ENCODE measurements at places on chromosomes 13 and 19.

DNA sequence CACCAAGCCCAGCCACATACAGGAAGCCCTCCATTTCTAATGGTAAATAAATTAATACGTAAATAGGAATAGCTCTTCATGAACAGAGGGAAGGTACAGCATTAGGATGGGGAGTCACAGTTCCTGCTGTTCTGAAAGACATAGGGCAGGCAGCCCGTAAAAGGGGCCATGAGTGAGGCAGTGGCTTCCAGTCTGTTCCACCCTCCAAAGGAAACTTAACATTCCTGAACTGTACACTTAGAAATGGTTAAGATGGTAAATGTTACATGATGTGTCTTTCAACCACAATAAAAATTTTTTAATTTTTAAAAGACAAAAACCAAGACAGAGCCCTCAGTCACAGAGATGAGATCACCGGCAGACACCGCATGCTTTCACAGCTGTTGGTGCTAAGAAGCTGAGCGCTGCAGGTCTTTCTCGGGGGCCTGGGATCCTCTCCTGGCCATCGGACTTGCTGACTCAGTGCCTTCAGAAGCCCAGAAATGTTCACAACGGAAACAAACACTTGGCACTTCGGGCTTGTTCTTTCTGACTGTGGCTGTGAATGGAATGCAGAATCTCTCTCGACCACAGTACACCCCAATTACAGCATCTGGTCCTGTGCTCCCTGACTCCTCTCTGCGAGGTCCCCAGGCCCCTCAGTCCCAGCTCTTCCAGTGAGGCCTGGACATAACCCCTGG lies 36.4 kb downstream of the EPS15L1 start:
- DNase-seq = no peak

DNA sequence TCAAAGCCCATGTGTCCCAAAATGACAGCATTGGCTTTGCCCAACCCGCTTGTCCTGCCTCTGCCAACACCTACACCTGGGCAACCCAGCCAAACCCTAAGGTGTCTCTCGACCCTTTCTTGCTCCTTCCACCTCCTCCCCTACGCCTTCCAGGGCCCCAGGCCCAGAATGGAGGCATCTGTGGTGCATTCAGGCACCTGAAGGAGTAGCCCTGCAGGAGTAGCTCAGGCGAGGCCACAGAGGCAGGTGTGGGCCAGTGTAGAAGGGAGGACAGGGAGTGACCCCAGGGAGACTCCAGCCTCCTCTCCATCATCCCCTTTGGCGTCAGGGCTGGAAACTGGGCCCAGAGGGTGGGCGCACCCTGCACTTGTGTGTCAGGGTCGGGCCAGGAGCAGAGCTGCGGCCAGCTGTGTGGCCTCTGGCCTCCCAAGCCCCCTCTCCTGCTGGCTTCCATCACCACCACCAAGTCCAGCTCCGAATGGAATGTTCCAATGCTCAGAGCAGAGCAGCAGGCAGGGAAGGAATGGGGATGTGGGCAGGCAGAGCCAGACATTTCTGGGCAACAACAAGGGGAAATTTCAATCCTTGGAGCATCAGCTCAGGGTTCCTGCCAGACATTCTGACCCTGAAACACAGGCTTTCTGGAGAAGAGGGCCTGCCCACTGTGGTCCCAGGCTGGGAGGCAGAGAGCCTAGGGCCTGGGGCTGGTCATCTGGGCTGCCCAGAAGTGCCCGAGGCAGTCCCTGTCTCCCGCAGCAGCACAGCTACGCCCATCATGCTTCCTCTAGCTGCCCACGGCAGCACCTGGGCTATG lies 16.4 kb downstream of the PLEKHF1 start:
- DNase-seq = no peak

GRCh38 chr19:808423-808775 lies 11.1 kb downstream of the PTBP1 start:
- DNase-seq = no peak

DNA sequence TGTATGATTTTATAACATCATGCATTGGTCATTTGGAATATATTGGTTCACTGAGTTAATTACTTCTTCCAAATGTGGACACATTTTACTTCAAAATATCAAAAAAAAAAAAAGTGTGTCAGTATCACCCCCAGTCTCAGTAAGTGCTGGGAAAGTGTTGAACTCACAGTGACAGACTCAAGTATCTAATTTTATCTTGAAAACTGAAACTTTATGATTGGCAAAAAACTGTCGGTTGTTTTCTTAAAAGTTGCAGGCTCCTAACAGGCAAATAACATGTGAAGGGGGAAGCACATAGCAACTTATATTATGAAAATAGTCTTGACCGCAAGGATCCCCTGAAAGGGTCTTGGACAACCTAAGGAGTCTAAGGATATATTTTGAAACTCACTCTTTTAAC lies 33.5 kb upstream of the TPP2 start:
- DNase-seq = no peak

- DNase-seq = no peak
Observed at GRCh38 chr13:60794751-60795150, 397.7 kb downstream of the TDRD3 start.

GRCh38 chr13:113452942-113453901 lies at the start of gene ADPRHL1:
TSS of gene ADPRHL1 (minus strand) at chr13:113453488. CDS start at chr13:113453437, 51 bp downstream.
- DNase-seq = no peak

GRCh38 chr13:48315969-48316650 lies 12.6 kb downstream of the RB1 start:
- DNase-seq = no peak

DNA sequence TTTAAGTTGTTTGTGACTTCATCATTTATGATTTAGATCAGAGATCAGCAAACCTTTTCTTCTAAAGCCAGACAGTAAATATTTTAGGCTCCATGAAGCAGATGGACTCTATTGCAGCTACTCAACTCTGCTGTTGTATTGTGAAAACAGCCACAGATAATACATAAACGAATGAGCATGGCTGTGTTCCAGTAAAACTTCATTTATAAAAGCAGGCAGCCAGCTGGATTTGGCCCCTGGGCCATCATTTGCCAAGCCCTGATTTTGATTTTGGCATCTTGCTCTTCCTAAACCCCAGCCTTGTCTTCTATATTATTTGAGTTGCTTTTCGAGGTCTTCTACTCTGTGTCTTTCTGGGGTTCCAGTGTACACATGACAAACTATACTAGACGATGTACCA lies 41.3 kb downstream of the RNASEH2B start:
- no peak for DNase-seq

DNA sequence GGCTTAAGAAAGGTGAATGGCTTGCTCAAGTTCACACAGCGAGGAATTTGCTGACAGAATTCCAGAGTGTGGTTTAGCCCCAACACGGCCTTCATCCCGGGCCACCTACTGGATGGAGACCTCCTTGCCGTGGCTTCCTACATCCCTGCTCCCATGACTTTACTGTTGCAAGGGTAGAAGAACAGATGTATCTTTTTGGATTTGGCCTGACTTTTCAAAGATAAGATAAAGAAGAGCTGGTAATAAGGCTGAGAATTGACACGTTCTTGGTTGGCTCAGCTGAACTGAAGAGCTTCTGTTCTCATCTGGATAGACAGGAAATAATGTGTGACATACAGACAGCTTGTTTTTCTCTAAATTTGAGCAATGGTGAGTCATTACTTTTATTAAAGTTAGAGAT lies 113.1 kb downstream of the KLF5 start:
- DNase-seq = no peak

- DNase-seq = no peak
Observed at GRCh38 chr13:105974380-105974779, 561.1 kb downstream of the EFNB2 start.

DNA sequence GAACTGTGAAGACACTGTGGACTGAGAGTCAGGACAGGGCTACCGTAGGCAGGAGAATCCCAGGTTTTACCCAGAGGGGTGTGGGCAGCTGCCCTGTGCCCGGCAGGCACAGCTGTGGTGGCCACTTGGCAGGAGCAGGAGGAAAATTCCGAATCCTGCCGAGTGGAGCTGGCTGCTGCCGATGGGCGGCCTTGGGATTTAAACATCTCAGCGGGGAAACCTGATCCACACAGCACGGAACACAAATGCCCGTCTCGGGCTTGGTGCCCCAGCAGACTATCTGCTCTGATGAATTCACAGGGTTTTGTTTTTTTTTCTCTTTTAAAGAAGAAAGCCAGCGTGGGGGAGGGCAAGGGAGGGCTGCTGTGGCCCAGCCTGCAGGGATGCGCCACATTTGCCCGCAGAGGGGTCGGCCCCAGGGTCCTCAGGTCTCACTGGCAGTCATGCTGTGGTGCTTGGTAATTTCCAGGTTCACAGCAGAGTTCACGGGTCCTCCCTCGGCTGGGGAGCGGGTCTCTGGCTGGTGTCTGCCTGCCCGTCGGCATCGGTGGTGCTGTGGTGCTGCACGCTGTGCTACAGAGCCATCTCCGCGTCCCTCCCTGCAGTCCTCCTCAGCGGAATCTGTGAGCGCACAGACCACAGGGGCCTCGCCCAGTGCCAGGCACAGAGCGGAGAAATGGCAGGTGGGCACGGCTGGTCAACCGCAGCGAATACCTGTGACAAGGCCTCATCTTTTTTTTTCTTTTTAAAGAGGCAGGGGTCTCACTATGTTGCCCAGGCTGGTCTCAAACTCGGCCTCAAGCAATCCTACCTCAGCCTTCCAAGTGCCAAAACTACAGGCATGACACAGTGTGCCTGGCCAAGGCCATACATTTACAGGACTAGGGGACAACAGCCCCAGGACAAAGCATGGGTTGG lies 28.1 kb downstream of the MPND start:
- DNase-seq = no peak

- DNase-seq = no peak
Observed at GRCh38 chr13:102187313-102187712, 214.5 kb downstream of the FGF14 start.

- DNase-seq = no peak
Observed at GRCh38 chr13:109615721-109616420, 170.5 kb downstream of the IRS2 start.

DNA sequence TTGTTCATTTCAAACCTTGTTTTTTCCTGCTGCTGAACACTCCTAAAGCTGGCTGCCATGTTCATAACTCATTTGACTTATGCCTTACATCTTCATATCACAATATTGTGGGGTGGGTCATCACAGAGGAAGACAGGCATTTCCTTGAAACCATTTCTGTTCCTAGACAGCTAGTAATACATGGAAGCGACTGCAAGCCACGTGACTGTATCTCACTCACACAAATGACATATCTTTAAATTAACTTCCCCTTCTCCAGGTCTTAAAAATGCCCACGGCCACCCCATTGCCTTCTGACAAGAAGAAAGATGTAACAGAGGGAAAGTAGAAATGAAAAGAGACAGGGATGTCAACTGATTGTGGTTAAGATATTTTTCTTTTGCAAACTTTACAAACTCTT lies 236.8 kb downstream of the LMO7 start:
- no peak for DNase-seq

- no peak for DNase-seq
Observed at GRCh38 chr19:18306888-18307260, 16.0 kb downstream of the LSM4 start.

GRCh38 chr13:88074794-88075510 lies 403.8 kb downstream of the SLITRK5 start:
- DNase-seq = no peak

- DNase-seq = no peak
Observed at GRCh38 chr13:36752673-36753072, 66.3 kb upstream of the RFXAP start.

GRCh38 chr19:46823049-46823448 lies 27.6 kb downstream of the AP2S1 start:
- no peak for DNase-seq

GRCh38 chr19:17049711-17050280 lies 23.2 kb upstream of the CPAMD8 start:
- no peak for DNase-seq

- no peak for DNase-seq
Observed at GRCh38 chr13:49806126-49806536, 13.6 kb upstream of the KPNA3 start.

- no peak for DNase-seq
Observed at GRCh38 chr19:45424191-45425058, 708 bp upstream of the ERCC1 start.

- DNase-seq = no peak
Observed at GRCh38 chr13:76871432-76871831, 14.8 kb downstream of the KCTD12 start.

GRCh38 chr13:98480915-98481877 lies 95.7 kb downstream of the STK24 start:
- no peak for DNase-seq

DNA sequence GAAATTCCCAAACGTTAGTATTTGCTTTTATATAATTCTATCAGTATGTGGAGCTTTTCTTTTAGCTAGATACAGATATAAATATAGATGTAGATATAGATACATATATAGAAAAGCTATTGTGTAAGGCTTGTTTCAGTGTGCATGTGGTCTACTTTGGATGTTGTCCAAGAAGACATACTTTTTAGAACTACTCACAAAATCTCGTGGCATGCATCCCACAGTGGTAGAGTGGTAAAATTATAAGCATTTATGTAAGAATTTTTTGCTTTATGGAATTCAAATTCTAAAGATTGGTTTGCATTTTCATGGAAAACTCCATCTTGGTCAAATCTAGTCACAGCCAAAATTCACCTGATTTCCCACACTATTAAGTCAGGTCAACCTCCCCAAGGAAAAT lies 880.4 kb downstream of the EFNB2 start:
- DNase-seq = no peak

DNA sequence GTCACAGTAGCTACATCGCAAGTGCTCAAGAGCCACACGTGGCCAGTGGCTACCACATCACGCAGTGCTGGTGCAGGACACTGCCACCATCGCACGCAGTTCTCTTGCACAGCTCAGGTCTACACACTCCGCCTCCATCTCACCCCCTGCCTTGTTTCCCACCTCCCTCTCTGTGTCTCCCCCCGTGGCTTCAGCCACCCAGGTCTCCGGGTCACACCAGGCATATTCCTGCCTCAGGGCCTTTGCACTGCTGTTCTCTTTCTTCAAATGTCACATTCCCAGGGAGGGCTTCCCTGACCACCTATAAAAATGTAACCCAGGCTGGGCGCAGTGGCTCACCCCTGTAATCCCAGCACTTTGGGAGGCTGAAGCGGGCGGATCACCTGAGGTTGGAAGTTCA lies 10.6 kb downstream of the CCDC8 start:
- no peak for DNase-seq

GRCh38 chr13:25932365-25932764 lies 119.5 kb downstream of the SHISA2 start:
- no peak for DNase-seq

DNA sequence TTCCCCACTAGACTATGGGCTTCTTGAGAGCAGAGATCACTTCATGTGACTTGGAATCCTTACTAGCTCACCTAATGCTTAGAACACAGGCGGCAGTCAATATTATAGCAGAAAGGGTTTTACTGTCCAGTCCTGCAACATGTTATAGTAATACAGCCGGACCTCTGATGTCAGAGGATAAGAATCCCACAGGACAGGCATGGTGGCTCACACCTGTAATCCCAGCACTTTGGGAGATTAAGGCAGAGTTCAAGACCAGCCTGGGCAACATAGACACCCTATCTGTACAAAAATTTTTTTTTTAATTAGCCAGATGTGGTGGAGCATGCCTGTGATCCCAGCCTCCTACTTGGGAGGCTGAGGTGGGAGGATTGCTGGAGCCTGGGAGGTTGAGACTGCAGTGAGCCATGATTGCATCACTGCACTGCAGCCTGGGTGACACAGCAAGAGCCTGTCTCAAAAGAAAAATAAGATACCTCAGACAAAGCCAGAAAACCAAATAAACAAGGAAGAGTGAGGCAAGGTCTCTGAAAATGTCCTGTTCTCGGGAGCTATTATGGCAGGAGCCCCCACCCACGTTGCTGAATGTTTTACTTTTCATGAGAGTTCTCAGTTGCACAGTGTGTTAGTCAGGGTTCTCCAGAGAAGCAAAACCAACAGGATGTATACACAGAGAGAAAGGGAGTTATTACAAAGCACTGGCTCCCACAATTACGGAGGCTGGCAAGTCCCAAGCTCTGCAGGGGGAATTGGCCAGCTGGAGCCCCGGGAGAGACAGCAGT lies 100.8 kb downstream of the UBL3 start:
- DNase-seq = no peak

- no peak for DNase-seq
Observed at GRCh38 chr19:38910488-38910887, 1.5 kb downstream of the CCER2 start.
